T-cell (primary cell): ENCODE measurements at places on chromosomes 12 and 14.

- no peaks in the 10 kb centered on the region for H3K4me1 ChIP-seq
- H3K27me3 ChIP-seq: no peaks in the 10 kb centered on the region
- H3K27ac ChIP-seq: no peak overlapping the region
- DNase-seq: no peak
- H3K36me3 ChIP-seq: no peaks in the 10 kb centered on the region
These were observed 170.0 kb upstream of the SLC16A7 start for GRCh38 chr12:59425798-59426197.

DNA sequence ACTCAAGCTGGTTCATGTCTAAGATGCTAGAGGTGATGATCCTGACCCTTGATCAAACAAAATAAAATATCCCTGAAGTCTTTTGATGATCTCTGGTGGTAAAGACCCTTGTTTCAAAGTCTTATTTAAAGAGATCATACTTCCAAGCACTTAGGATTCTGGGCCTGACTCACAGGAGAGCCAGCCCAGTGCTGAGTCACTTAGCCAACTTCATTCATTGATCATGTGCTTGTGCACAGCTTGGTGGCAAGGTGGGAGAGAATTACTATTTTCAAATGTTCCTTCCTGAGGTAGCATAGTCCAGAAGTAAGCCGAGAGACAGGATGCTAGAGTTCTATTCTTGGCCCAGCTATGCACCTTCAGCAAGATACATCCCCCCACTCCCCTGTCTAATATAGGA, 40.6 kb downstream of the SCN8A start:
- no peaks in the 10 kb centered on the region for H3K4me1 ChIP-seq
- DNase-seq: no peak
- no peaks in the 10 kb centered on the region for H3K36me3 ChIP-seq
- H3K27ac ChIP-seq: no peak overlapping the region
- H3K4me3 ChIP-seq: no peak overlapping the region
- no peaks in the 10 kb centered on the region for H3K27me3 ChIP-seq

DNA sequence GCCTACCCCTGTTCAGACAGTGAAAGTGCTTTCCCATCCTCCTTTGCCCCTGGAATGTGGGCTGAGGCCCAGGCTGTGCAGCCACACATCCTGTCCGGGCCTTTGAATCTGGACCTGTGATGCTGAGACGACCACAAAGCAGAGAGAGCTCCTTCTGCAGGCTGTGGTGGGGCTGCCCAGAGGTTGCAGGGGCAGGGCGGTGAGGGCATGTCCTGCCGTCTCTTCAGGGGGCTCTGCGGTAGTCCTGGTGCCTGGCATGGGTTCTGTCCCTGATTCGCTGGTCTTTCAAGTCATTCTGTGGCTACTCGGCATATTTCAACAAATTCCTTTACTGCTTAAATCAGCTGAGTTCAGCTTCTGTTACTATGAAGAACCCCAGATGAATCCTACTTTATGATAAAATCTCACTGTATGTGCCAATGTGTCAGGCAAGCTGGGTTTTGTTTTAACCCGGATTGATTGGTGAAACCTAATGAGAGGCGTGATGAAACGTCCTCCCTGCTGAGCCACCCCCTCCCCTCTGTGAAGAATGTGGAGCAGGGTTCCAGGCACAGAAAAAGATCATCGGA, 63.4 kb upstream of the DICER1 start:
- no peaks in the 10 kb centered on the region for H3K4me1 ChIP-seq
- H3K36me3 ChIP-seq: no peaks in the 10 kb centered on the region
- H3K4me3 ChIP-seq: no peak overlapping the region
- no peak overlapping the region for H3K27ac ChIP-seq
- no peak for DNase-seq

- H3K36me3 ChIP-seq: no peaks in the 10 kb centered on the region
- DNase-seq: no peak
- H3K4me3 ChIP-seq: no peak overlapping the region
- no peaks in the 10 kb centered on the region for H3K27me3 ChIP-seq
- H3K4me1 ChIP-seq: peaks cover 5% of the 10 kb centered on the region
These were observed 214.8 kb downstream of the MED13L start for GRCh38 chr12:116062698-116063097.

DNA sequence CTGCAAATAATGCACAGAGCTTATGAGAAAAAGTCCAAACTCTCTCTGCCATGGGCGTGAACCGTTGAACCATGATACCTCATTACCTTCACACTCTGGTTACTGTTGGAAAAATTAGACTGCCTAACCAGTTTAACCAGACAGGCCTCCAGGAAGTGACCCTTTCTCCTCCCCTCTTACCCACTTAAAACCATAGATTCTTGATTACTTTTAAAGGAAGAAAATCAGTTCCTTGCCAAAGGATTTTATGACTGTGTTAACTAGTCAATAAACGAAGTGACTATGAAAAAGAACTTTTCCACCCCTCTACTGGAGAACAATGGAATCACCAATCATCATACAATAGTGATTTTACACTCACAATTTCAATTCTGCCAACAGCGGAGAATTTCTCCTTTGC, 254.0 kb upstream of the ATP2B1 start:
- no peak overlapping the region for H3K27ac ChIP-seq
- H3K4me1 ChIP-seq: no peaks in the 10 kb centered on the region
- DNase-seq: no peak

DNA sequence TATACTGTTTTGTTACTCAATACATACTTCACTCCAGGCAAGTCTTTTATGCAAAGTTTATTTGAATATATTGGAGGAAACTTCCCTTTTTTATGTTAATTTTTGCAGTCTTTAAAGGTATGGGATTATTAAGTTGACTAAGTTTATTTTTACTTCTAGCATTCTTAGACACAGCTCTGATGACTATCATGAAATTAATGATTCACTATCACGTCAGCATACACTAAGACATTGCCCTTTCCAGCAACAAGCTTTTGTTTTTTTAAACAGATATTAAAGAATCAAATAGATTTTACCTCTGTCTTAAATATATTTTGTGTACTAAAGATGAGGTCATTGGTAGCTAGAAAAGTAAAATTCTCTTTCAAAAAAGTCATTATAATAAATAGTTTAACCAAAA, 52.1 kb downstream of the DERA start:
- no peaks in the 10 kb centered on the region for H3K4me1 ChIP-seq
- no peak for DNase-seq
- H3K27me3 ChIP-seq: no peaks in the 10 kb centered on the region
- H3K36me3 ChIP-seq: peaks cover 26% of the 10 kb centered on the region

- H3K4me3 ChIP-seq: no peak overlapping the region
- H3K27me3 ChIP-seq: no peaks in the 10 kb centered on the region
- peaks cover 74% of the 10 kb centered on the region for H3K36me3 ChIP-seq
- H3K27ac ChIP-seq: no peak overlapping the region
- peaks cover 34% of the 10 kb centered on the region for H3K4me1 ChIP-seq
These were observed 7.3 kb downstream of the IFFO1 start for GRCh38 chr12:6548556-6548955.

DNA sequence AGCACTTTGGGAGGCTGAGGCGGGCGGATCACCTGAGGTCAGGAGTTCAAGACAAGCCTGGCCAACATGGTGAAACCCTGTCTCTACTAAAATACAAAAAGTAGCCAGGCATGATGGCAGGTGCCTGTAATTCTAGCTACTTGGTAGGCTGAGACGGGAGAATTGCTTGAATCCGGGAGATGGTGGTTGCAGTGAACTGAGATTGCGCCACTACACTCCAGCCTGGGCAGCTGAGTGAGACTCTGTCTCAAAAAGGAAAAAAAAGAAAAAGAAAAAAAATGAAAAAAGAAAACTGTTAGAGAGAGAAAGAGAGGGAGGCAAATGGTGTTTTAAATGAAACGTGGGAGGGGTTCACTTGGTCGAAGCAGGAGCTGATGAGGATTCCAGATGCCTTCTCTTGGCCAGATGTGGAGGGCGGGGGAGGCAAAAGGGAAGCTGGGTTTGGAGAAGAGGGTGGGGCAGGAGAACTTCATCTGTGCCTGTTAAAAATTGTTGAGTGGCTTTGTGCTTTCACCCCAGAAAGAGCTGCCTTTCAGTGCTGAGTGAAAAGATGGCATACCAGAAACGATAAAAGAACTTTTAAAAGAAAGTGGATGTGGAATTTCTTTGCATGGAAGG, 1.1 kb downstream of the EMP1 start:
- no peaks in the 10 kb centered on the region for H3K27me3 ChIP-seq
- no peaks in the 10 kb centered on the region for H3K36me3 ChIP-seq
- DNase-seq: no peak
- H3K27ac ChIP-seq: no peak overlapping the region

GRCh38 chr12:46354111-46354801, 18.3 kb downstream of the SLC38A2 start:
- no peaks in the 10 kb centered on the region for H3K4me1 ChIP-seq
- H3K4me3 ChIP-seq: no peak overlapping the region
- no peaks in the 10 kb centered on the region for H3K36me3 ChIP-seq
- DNase-seq: no peak

DNA sequence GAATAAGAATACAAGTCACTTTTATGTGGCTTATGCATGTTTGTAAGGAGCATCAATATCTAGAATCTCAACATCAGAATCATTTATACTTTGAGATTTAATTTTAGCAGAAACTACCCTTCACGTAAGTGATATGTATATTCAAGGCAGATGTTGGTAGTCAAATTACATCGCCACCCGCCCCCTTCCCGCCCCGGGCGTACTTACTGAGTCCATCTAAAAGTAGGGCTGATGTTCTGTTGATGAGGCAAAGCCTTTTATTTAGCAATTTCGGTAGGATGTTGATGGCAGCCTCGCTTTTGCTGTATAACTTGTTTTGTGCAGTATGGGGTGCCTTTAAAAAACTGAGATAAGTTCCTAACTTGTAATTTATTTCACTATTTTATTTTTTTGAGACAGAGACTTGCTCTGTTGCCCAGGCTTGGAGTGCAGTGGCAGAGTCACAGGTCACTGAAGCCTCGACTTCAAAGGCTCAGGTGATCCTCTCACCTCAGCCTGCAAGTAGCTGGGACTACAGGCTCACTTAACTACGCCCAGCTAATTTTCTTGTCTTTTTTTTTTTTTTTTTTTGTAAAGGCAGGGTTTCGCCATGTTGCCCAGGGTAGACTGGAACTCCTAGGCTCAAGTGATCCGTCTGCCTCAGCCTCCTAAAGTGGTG, 30.8 kb downstream of the KTN1 start:
- H3K36me3 ChIP-seq: peaks cover 10% of the 10 kb centered on the region
- no peaks in the 10 kb centered on the region for H3K27me3 ChIP-seq
- no peak overlapping the region for H3K4me3 ChIP-seq
- H3K27ac ChIP-seq: no peak overlapping the region

DNA sequence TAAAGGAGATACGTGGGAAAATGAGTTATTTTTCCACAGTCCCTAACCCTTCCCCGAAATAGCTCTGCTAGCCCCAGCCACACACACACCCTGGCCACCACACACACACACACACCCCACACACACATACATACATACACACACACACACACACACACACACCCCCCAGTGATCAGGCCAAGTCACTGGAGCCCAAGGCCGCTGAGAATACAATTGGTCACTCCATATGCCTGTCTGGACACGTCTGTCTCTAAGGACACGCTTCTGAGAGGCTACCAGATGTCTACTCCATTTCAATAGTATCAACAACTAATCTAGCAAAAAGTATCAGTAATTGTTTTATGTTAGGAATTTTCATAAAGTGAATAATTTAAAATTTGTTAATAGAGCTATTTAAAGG, 13.0 kb upstream of the DIABLO start:
- H3K36me3 ChIP-seq: peaks cover 63% of the 10 kb centered on the region
- no peak for DNase-seq
- H3K4me3 ChIP-seq: no peak overlapping the region
- H3K27me3 ChIP-seq: no peaks in the 10 kb centered on the region
- H3K4me1 ChIP-seq: peaks cover 12% of the 10 kb centered on the region
